ENCODE measurements at places on chromosomes 7 and 10. TPM values are rescaled to one million over a fixed set of nuclear protein-coding genes. Genes with fewer than 3 reads are reported as not detected.

GRCh38 chr7:17668122-17668521 lies 272.2 kb downstream of the SNX13 start:
- H3K4me3 ChIP-seq, result no peak overlapping the region
- no peak for DNase-seq
- no peak overlapping the region for H3K27ac ChIP-seq
- H3K36me3 ChIP-seq, result no peaks in the 10 kb centered on the region

- no peaks in the 10 kb centered on the region for H3K27me3 ChIP-seq
- H3K4me3 ChIP-seq, result no peak overlapping the region
- no peak for DNase-seq
- no peaks in the 10 kb centered on the region for H3K4me1 ChIP-seq
- H3K27ac ChIP-seq, result no peak overlapping the region
Observed at GRCh38 chr7:90951986-90952954, 312.0 kb upstream of the FZD1 start.

DNA sequence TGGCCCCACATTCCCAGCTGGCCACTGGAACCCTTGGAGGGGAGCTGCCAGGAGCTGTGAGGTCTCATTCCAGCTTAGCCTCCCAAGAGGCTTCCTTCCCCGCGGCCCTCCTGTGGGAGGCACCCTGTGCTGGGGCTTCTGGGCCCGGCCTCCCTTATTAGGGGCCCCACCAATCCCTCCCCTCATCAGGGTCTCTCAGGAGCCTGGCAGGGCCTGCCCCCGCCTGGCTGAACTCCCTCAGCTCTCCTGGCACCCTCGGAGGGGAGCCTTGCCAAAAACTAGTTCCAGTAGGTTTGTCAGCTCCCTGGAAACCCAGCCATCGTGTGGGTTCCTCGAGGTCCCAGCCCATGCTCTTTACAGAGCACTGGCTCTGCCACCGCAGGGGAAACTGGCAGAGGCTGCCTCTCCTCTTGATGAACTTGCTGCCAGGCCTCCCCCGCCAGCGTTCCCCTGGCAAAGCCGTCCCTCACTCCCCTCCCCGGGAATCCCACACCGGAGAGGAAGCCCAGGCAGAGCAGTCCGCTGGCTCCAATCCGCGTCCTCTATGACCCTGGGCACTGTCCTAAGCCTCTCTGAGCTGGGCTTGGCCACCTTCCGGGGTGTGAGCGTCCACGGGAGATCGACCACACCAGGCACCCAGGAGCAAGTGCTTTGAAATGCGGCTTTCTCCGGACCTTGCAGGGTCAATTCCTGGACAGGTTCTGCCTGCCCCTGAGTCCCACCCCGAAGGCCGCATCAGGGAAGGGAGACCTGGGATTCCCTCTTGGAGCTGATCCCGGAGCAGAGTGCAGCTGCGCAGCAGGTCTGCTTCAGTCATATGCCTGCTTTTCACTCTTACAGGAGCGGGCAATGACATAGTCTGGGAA lies 139.8 kb downstream of the ARHGAP22 start:
- H3K36me3 ChIP-seq, result no peaks in the 10 kb centered on the region
- peaks cover 2% of the 10 kb centered on the region for H3K4me1 ChIP-seq
- H3K27me3 ChIP-seq, result no peaks in the 10 kb centered on the region
- no peak overlapping the region for H3K27ac ChIP-seq
- no peak overlapping the region for H3K4me3 ChIP-seq

The TLL2 gene
- total RNA-seq, result not detected

- H3K4me1 ChIP-seq, result peaks cover 58% of the 10 kb centered on the region
- H3K27ac ChIP-seq, result peak within 1 kb of the TSS; percentile 72
- H3K36me3 ChIP-seq, result peaks cover 50% of the 10 kb centered on the region
- peak within 1 kb of the TSS; percentile 81 for H3K4me3 ChIP-seq
Observed at GRCh38 chr10:89327803-89328441, at the start of gene IFIT3. Gene IFIT3 (plus strand): TSS chr10:89327997. CDS start chr10:89328074, 77 bp downstream.

The MALRD1 gene
- not detected for total RNA-seq

GRCh38 chr10:33067481-33067880 lies 109.5 kb upstream of the ITGB1 start:
- no peak for DNase-seq
- H3K4me3 ChIP-seq, result no peak overlapping the region
- H3K36me3 ChIP-seq, result peaks cover 13% of the 10 kb centered on the region
- no peak overlapping the region for H3K27ac ChIP-seq

GRCh38 chr7:84248843-84249242 lies 54.3 kb upstream of the SEMA3A start:
- H3K36me3 ChIP-seq, result no peaks in the 10 kb centered on the region
- no peak for DNase-seq
- no peaks in the 10 kb centered on the region for H3K27me3 ChIP-seq
- no peaks in the 10 kb centered on the region for H3K4me1 ChIP-seq
- no peak overlapping the region for H3K4me3 ChIP-seq

DNA sequence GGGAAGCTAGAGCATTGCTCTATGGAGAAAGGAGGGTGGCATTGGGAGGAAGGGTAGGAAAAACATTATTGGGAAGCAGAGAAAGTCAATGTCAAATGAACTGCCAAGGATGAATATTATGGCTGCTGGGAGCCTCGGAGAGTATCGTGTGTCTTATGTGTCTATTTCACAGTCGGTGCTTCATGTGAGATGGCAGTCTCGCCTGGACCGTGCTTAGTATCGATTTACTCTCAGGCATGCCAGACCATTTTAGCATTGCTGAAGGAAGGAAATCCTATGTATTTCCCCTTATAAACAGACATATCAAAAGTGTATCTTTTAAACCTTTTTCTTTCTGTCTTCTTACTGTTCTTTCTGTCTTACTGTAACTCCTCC lies 612.6 kb downstream of the AUTS2 start:
- no peak overlapping the region for H3K27ac ChIP-seq
- H3K27me3 ChIP-seq, result no peaks in the 10 kb centered on the region
- H3K4me3 ChIP-seq, result no peak overlapping the region
- no peaks in the 10 kb centered on the region for H3K4me1 ChIP-seq

DNA sequence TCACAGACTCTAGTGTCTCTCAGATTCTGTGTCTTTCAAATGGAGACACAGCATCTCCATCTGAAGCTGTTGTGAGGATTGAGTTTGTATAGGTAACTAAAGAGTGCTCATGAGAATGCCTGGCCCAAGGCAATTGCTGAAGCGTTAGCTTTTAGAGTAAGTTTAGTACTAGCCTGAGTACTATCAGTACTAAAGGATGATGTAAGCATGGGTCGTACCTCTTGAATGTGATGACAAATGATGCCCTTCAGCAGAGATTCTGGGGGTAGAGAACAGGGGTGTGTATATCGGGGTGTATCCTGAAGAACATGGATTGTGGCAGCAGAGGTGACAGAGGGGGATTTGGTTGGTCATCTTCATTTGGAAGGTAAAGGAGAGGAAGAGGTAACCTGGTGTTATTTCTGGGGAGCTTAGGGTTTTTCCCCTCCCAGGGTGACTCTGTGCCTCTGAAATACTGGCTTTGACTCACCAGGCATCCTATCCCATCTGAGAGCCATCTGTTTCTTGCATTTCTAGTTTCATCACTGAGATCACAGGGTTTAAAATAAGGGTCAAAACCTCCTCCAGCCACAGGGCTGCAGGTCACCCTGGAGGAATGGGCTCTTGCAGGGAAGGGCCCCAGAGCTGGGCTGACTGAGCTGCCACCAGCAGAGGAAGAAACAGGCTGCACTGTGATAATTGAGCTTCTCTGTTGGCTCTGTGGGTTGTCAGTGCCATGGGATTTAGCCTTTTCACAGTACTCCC lies 756.0 kb downstream of the KCNMA1 start:
- no peaks in the 10 kb centered on the region for H3K27me3 ChIP-seq
- H3K4me3 ChIP-seq, result no peak overlapping the region
- no peak overlapping the region for H3K27ac ChIP-seq

DNA sequence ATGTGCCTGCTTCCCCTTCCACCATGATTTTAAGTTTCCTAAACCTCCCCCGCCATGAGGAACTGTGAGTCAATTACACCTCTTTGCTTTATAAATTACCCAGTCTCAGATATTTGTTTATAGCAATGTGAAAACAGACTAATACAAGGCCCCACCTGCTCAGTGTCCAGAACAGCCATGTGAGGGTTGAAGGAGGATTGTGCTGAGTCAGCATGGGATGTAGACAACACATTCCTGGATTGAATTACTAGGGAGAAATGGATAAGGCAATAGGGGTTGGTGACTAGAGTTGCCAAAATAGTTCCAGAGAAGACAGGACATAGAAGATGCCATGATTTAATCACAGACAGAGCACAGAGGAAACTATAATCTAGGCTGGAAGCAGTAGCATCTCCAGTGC lies 270.3 kb downstream of the GFRA1 start:
- no peak overlapping the region for H3K4me3 ChIP-seq
- no peak for DNase-seq
- H3K36me3 ChIP-seq, result no peaks in the 10 kb centered on the region
- H3K27me3 ChIP-seq, result no peaks in the 10 kb centered on the region
- no peak overlapping the region for H3K27ac ChIP-seq

- peaks cover 5% of the 10 kb centered on the region for H3K27me3 ChIP-seq
- H3K27ac ChIP-seq, result no peak overlapping the region
- no peak for DNase-seq
- H3K4me3 ChIP-seq, result no peak overlapping the region
Observed at GRCh38 chr10:88374392-88375175, 208.5 kb downstream of the RNLS start.

DNA sequence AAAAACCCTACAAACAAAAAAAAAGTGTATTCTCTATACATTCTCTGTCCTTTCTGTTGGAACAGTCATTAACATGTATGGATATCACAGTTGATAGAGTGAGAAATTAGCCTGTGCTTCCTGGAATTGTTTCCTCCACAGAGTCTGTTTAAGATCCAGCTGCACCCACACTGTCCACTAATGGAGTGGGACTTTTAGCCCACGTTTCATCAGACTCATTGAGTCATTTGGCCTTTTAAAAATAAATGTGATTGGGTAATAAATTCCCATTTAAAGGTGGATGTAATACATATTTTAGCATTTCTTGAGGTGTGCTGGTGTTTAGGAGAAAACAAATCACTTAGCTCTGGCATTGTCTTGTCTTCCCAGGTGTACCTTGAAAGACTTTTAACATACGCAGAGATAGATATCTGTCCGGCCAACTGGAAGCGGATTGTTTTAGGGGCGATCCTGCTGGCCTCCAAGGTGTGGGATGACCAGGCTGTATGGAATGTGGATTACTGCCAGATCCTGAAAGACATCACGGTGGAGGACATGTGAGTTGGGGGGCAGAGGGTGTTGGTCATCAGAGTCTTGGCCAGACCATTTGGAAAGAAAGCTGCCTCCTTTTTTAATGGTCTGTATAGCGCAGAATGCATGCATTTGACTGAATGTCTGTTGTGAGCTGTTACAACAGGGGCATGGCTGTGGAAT lies 52.3 kb upstream of the GJD4 start:
- no peak overlapping the region for H3K27ac ChIP-seq
- no peaks in the 10 kb centered on the region for H3K27me3 ChIP-seq
- peaks cover 10% of the 10 kb centered on the region for H3K36me3 ChIP-seq
- no peak for DNase-seq
- no peaks in the 10 kb centered on the region for H3K4me1 ChIP-seq
- no peak overlapping the region for H3K4me3 ChIP-seq

The HOXA7 gene
- not detected for total RNA-seq

- H3K4me1 ChIP-seq, result no peaks in the 10 kb centered on the region
- no peak overlapping the region for H3K4me3 ChIP-seq
- no peaks in the 10 kb centered on the region for H3K27me3 ChIP-seq
- H3K36me3 ChIP-seq, result no peaks in the 10 kb centered on the region
- DNase-seq, result no peak
Observed at GRCh38 chr10:64379898-64380297, 858.7 kb downstream of the REEP3 start.

The ANXA8L1 gene
- 1.2 TPM for total RNA-seq

GRCh38 chr10:122435212-122435827 lies 19.1 kb upstream of the ARMS2 start:
- H3K27ac ChIP-seq, result no peak overlapping the region
- no peak for DNase-seq
- H3K27me3 ChIP-seq, result no peaks in the 10 kb centered on the region
- no peaks in the 10 kb centered on the region for H3K36me3 ChIP-seq

- peaks cover 14% of the 10 kb centered on the region for H3K36me3 ChIP-seq
- DNase-seq, result no peak
- H3K27ac ChIP-seq, result no peak overlapping the region
- H3K4me1 ChIP-seq, result peaks cover 33% of the 10 kb centered on the region
- no peaks in the 10 kb centered on the region for H3K27me3 ChIP-seq
Observed at GRCh38 chr10:45673074-45673648, 589 bp upstream of the ZFAND4 start.

The LBX1 gene
- total RNA-seq, result not detected

DNA sequence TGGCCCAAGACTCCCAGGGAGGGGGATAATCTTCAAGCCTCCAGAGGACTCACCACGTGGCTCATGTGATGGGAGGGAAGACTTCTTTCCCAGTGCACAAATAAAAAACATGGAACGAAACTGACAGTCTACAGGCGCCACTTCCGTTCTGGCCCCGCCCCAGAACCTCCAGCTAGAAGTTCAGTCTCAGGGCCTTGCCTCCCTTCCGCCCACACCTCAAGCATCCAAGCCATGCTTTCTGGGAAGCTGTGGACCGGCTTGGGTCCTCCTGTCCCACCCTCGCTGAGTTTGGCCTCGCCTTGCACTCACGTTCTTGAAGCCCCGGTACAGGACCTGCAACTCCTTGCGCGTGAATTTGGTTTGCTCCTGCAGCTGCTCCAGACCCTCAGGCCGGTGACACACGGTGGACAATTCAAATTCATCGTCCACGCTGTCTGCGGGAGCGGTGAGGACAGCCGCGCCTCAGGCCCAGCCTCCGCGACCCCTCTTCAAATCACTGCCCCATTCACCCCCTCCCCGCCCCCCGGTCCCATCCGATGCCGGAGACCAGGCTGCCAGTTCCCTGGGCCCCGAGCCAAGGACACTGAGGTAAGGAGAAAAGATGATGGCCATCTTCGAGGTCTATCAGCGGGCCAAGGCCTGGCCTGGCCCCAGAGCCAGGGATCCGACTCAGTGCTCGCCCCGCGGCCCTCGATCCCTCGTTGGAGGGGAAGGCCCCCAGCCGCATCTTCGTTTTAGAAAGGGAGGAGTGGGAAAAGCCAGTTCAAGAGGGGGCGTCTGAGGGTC lies 10.7 kb upstream of the OGA start:
- H3K4me1 ChIP-seq, result peaks cover 42% of the 10 kb centered on the region
- no peak overlapping the region for H3K4me3 ChIP-seq
- no peak for DNase-seq
- H3K36me3 ChIP-seq, result no peaks in the 10 kb centered on the region

The SPDYE6 gene
- total RNA-seq, result not detected

GRCh38 chr10:98664329-98665042 lies 217.8 kb upstream of the HPS1 start:
- H3K36me3 ChIP-seq, result no peaks in the 10 kb centered on the region
- H3K4me3 ChIP-seq, result no peak overlapping the region
- no peak overlapping the region for H3K27ac ChIP-seq

DNA sequence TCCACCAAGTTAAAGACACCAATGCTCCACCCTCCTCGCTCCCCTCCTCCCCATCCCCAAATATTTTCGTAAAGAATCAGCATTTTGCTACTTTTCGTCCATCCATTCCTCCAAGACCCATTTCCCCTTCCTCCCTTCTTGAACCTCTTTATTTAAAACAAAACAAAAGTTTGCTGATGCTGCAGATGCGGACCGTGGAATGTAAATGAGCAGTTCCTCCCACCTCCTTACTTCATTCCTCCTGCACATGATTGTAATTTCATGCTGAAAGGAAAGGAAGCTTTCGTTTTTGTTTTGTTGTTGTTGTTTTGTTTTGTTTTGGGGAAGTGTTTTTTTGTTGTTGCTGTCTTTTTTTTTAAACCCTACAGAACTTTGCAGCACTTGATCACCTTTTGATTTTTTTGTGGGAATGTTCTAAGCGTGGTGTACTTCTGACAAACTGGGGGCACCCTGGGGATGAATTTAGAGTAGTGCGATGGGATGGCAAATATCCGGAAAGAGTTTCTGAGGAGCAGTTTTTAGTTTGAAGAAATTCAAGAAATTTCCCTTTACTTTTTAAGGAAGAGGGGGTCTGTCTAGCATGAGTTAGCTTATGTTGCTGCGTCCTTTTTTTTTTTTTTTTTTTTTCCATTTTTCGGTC lies 177.3 kb downstream of the TCF7L2 start:
- no peaks in the 10 kb centered on the region for H3K36me3 ChIP-seq
- DNase-seq, result no peak
- no peak overlapping the region for H3K27ac ChIP-seq
- peaks cover 68% of the 10 kb centered on the region for H3K27me3 ChIP-seq
- no peak overlapping the region for H3K4me3 ChIP-seq

Measured in activated CD4-positive, alpha-beta memory T cell treated with anti-CD3 and anti-CD28 coated beads, Interleukin-2, amount 10 ng/mL, durations not matched to agents 7 days and 5 days (primary cell).